ENCODE measurements at places on chromosomes 6 and 20. TPM values are rescaled to one million over a fixed set of nuclear protein-coding genes. Genes with fewer than 3 reads are reported as not detected.

Gene RNF217
- 11.0 TPM for total RNA-seq

Gene NPEPL1
- total RNA-seq = 39.9 TPM

Gene SAMD5
- 0.21 TPM for total RNA-seq

Gene CHRNA4
- 5.7 TPM for total RNA-seq

Gene BHLHE23
- 0.66 TPM for total RNA-seq

Gene SHLD1
- 4.1 TPM for total RNA-seq

Gene TRIM10
- 0.22 TPM for total RNA-seq

Gene SAMD3
- total RNA-seq = 1.2 TPM

Gene OPRM1
- not detected for total RNA-seq

Gene GLP1R
- total RNA-seq = 1.8 TPM

Gene TXLNB
- 0.07 TPM for total RNA-seq

Gene PPP1R18
- 26.2 TPM for total RNA-seq

Gene COL20A1
- total RNA-seq = 1.1 TPM

Gene NR2E1
- not detected for total RNA-seq

Gene RIPPLY2
- total RNA-seq = 2.1 TPM

Gene CCM2L
- 9.1 TPM for total RNA-seq

Gene DEFB115
- not detected for total RNA-seq

Gene MACROD2
- 3.5 TPM for total RNA-seq

Gene C4B
- total RNA-seq = 5.0 TPM

Gene DYNLT2
- 1.5 TPM for total RNA-seq

Gene MOG
- 1.2 TPM for total RNA-seq

Gene SIGLEC1
- 0.04 TPM for total RNA-seq

Gene ISM1
- total RNA-seq = 0.52 TPM

Gene CST7
- not detected for total RNA-seq

Gene PEX7
- 11.8 TPM for total RNA-seq

Gene BPIFB1
- total RNA-seq = 0.09 TPM

Gene PTCRA
- not detected for total RNA-seq

Gene KCNK5
- total RNA-seq = 41.8 TPM
